ENCODE measurements at places on chromosomes 5 and 9.
A peak's percentile ranks its signal among the peaks of the same experiment; 100 is the strongest.

DNA sequence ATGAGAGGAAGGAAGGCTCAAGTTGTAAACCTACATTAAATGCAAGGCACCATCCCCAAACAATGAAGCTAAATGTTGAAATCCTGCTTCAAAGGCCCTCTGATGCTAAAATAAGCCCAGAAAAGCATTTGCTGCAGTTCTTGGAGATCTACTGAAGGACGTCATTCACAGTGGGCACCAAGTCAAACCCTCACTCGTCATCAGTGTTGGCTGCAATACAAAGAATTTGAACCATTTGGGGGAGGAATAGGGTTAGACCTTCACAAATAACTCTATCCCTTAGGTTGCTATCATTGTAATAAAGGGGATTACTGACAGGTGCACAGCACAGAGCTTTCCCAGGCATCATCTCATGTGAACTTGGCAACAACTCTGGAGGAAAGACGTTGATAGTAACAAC, 9.3 kb upstream of the MEGF9 start:
- DNase-seq = no peak

DNA sequence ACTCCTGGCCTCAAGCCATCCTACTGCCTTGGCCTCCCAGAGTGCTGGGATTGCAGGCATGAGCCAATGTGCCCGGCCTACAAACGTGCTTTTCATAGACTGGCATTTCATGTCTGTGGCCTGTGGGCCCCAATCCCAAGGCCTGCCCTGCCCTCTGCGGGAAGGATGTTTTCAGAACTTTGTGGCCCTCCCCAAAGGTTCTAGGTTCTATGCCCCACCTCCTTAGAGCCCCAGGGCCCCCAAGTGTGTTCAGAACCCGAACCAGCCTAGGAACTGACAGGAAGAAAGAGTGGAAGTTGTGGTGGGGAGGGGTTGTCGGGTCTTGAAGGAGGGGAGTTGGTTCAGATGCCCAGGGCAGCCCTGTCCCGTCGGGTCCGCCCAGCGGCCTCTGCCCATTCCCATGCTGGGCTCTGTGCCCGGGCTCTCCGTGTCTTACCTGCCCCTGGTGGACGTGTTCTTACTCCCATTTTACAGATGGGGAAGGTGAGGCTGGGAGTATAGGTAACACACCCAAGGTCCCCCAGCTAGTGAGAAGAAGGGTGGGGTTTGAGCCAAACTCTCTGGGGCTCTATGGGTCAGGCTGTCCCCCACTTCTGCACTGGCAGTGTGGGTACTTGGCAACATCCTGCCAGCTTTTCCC, 175.8 kb upstream of the IER5L start:
- no peak for DNase-seq

DNA sequence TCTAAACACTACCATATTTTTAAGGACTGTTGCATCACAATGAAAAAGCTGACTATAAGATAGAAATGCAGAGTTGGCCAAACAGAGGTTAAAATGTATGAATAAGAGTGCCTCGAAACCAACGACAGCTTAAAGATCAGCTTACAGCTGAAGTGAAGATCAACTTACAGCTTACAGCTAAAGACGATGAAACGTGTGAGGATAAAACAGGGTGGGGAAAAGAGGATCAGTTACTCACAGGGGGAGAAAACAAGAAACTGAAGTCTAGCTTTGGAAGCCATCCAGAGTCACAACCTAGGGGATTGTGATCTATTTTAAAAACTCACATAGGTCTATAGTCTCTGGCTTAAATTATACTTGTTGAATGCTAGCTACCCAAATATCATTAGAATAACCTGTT, 220.0 kb downstream of the SNCAIP start:
- no peak for DNase-seq

- DNase-seq = no peak
Observed at GRCh38 chr5:169670769-169671525, 33.9 kb downstream of the DOCK2 start.

DNA sequence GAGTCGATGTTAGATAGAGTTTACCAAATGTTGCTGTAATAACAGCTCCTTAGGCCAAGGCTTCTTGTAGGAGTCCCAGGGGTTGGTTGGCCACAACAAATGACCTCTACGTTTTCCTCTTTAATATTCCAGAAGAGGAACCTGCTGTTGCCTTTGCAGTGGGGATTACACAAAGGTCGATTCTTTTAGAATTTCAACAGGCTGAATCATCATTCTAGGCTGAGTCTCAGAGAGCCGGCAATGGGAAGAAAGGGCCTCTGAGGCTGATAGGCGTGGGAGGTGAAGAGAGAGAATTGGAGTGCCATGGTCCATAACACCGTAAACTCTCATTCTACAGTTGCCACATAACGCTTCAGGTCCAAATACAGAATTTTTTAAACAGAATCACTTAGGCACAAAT, 405.9 kb upstream of the DAP start:
- DNase-seq = peak; percentile 25

DNA sequence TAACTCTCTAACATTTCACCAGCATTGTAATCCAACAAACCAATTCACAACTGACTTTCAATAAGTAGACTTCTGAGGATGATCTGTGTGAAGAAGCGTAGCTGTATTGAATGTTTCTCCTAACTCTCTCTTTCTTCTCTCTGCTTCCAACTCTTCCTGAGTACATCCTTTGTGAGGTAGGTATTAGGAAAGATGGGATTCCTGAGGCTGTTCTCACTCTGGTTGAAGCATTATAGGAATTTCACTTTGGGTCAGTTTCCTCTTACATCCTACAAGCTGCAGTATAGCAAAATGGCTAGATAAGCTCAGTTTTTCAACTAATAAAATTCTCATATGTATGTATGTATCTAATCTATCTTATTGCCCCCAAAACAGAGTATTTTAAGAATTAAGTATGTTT, 702.8 kb downstream of the CETN3 start:
- DNase-seq = no peak

DNA sequence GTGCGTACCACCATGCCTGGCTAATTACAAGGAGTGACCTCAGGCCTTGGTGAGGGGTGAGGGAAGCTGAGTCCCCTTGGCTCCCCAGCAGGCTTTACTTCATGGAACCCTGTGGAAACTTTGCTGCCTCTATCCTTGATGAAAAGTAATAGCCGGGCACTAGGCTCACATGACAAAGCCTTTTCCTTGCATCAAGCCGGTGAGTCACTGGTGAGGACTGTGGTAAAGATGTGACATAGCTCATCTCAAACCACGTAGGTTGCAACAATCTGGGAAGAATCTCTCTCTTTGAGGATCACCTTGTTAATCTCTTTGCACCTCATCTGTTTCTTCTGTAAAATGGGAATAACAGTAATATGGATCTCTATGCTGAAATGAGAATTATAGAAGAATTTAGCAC, 116.3 kb upstream of the SLC25A48 start:
- no peak for DNase-seq

DNA sequence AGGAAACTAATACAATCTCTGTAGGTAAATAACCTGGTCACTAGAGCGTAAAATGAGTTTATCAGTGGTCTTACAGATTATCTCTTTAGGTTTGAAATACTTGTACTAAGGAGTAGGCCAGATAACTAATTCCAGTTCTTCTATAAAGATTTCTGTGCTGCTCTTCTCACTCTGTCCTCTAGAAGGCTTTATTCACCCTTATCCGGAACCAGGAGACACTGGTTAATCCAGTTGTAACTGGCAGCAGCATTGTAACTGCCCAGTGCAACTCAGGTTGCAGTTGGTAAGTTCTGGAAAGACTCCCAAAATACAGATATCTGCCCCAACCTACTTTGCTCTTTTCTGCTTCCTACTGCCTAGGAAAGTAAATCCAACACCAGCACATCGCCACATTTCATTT, 19.8 kb downstream of the C5orf22 start:
- DNase-seq = no peak

DNA sequence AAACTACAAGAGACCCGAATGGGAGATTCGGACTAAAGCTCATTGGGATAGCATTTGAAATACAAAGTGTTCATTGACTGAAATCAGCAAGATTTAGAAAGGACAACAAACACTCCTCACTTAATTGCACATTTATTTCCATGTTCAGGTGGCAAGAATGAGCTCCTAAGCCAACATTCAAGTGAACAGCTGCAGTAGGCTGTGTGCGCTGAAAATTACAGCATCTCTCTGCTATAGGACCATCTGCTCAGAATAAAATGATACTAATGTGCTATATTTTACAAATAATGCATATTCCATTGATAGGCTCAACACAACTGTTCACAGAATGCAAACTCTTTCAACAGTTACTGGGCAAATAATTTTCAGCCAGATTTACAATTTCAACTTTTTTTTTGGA, 61.8 kb downstream of the ELAVL2 start:
- no peak for DNase-seq

DNA sequence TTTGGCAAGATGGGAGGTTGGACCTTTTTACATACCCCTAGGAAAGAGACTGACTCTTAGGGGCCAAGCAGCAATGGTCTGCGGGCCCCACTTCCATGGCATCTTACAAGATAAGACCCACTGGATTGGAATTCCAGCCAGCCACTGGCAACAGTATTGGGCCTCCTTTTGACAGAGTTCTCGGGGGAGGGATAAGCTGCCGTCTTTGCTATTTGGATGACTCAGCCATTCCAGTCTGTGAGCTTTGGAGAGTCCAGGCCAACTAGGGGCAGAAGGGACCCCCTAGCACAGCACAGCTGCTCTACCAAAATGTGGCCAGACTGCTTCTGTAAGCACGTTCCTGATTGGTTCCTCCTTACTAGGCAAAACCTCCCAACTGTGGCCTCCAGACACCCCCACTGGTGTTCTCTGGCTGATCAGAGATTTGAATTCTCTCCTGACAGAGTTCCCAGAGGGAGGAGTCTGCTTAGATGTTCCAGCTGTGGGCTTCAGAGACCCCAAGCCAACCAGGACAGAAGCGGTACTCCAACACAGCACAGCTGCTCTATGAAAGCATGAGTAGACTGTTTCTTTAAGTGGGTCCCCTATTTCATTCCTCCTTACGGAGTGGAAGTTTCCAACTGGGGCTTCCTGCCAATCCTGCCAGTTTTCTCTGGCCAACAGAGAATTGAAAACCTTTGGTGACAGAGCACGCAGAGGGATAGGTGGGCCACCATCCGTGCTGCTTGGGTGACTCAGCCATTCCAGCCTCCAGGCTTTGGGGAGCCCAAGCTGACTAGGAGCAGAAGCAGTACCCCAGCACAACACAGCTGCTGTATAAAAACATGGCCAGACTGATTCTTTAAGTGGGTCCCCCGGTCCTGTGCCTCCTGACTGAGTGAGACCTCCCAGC, 672.1 kb upstream of the RIOK2 start:
- DNase-seq = no peak

GRCh38 chr9:5429873-5430564, 7.7 kb downstream of the PLGRKT start:
- peak; percentile 12 for DNase-seq

GRCh38 chr5:35129921-35130485, 82.3 kb upstream of the AGXT2 start:
- no peak for DNase-seq

- no peak for DNase-seq
Observed at GRCh38 chr5:166286832-166287231, 2004.6 kb upstream of the WWC1 start.

DNA sequence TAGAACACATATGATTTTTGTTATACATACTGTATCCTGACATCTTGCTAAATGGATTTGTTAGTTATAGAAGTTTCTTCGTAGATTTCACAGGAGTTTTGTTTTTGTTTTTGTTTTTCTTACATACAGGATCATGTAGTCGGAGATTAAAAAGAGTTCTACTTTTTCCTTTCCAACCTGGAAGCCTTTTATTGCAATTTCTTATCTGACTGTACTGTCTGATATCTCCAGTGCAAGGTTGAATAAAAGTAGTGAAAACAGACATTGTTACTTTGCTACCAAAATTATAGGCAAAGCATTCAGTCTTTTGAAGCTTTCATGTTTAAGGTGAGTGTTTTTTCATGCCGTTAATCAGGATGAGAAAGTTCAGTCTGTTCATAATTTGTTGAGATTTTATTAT, 117.4 kb upstream of the PRSS3 start:
- DNase-seq = no peak

GRCh38 chr5:17180330-17180843, 37.0 kb upstream of the BASP1 start:
- no peak for DNase-seq

GRCh38 chr5:158744680-158745079, 355.0 kb downstream of the EBF1 start:
- no peak for DNase-seq

DNA sequence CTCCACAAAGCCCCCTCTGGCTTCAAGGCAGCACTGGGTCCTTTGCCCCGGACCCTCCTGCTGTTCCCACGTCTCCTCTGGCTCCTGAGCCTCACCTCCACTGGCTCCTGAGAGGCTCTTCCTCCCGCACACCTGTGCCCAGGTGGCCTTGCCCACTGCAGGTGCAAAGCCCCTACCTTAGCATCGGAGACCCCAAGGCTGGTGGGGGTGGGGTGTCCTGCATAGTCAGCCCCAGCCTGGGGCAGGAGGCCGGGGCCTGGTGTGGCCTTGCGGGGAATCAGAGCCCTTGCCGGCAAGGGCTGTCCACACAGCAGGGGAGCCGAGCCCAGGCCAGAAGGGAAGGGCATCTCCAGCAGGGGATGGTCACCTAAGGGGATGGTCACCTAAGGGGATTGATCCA, 41.3 kb upstream of the CEP72 start:
- DNase-seq = no peak

Data from nucleus accumbens (tissue), 56 donors.